ENCODE measurements at places on chromosomes 16 and 17. TPM values are rescaled to one million over a fixed set of nuclear protein-coding genes. Genes with fewer than 3 reads are reported as not detected.

DNA sequence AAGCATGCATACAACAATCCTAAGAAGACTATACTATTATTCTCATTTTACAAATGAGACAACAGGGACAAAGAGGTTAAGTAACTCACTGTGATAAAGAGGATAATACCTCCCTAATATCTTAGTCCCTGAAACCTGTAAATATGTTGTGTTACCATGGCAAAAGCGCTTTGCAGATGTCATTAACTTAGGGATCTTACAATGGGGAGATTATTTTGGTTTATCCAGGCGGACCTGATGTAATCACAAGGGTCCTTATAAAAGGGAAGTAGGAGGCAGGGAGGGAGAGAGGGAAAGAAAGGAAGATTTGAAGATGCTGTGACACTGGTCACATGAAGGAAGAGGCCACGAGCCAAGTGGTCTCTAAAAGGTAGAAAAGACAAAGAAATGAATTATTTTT is 164.7 kb downstream of the CNTNAP4 start:
- no peak for DNase-seq

- DNase-seq = no peak
These were observed 25.8 kb upstream of the KLHDC4 start for GRCh38 chr16:87791295-87792204.

DNA sequence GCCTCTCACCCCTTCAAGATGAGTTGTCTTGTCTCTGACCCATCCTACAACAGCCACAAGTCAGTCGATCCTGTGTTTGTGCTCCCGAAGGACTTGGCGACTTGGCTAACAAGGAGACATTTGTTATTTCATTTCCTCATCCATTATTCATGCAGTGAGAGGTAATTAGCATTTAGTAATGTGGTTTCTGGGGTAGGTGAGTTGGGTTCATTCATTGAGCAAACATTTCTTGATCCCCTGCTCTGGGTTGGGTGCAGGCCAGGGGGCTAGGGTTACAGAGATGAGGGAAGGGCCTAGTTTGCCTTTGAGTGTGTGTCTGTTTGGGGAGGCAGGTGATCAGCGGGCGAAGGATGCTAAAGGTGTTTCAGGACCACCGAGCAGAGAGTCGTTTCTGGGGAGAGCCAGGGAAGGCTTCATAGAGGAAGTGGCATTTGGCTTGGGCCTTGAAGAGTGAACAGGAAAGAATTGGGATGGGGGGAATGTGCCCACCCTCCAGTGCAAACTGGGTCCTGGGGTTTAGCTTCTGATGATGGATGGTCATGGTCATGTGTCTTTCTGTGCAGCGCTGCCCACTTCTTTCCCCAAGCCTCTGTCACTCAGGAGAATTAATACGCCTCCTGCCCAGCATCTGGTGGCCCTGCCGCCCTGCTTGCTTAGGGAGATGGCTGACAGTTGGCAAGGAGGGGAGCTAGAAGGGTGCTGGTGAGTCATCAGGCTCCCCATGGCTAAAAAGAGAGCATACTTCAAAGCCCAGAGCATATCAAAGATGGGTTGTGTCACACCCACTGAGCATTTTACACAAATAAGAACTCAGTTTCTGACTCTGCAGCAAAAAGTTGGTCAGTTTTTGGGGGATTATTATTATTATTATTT is 38.5 kb downstream of the MSI2 start:
- DNase-seq = peak; percentile 54

DNA sequence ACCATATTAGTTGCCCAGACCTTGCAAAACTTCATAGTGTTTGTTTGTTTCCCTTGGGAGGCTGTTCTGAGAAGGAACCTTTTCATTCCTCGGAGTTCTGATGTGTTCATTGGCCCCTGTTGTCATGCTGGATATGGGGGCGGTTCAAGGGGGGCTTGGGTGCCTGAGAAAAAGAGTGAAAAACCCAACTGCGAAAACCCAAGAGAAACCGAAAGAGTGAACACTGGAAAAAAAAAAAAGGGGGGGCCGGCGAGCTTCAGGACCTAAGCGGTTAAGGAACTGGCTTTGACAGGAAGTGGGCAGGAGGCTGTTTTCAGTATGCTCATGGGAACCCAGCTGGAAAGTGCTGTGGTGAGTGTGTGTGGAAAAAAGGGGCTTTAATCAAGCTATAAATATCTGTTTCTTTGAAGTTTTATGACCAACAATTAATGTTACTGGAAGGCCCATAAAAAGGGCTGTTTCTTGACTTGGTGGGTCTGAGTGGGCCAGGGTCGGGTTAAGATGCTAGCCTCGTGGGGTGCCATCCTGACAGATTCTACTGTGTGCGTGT is 510.7 kb downstream of the MAF start:
- peak; percentile 16 for DNase-seq

- no peak for DNase-seq
These were observed 764.9 kb downstream of the KCNJ2 start for GRCh38 chr17:70934231-70934630.

- no peak for DNase-seq
These were observed 47.2 kb downstream of the OTOA start for GRCh38 chr16:21710938-21711337.

- no peak for DNase-seq
These were observed 6.0 kb upstream of the CCL4L2 start for GRCh38 chr17:36204724-36205500.

DNA sequence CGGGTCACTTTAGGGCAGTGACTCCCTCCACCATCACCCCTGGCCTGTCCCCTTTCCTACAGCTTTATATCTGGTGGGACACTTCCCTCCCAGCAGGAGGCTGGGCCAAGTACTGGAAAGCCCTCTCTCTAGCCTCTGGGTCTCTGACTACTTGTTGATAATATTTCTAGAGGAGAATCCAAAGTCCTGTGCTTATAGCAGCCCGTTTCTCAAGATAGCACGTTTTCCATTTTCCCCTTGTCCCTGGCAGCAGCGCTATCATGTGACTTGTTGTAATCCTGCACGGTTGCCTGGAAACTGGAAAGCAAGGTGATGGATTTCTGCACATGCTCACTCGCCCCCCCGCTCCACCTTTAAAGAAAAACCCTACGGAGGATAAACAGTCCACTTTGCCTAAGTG is 3.3 kb upstream of the AXIN2 start:
- no peak for DNase-seq

DNA sequence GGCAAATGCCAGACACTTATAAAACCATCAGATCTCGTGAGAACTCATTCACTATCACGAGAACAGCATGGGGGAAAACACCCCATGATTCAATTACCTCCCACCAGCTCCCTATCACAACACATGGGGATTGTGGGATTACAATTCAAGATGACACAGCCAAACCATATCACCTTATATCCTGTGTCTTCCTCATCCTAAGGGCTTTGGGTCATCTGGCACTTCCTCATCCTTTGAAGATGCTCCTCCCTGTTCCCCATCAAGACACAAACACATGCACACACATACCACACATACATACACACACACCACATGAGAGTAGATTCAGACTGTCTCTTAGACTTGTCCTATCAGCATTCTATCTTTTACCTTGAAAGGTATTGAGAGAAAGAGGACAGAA is 2.8 kb upstream of the PMFBP1 start:
- DNase-seq = no peak

DNA sequence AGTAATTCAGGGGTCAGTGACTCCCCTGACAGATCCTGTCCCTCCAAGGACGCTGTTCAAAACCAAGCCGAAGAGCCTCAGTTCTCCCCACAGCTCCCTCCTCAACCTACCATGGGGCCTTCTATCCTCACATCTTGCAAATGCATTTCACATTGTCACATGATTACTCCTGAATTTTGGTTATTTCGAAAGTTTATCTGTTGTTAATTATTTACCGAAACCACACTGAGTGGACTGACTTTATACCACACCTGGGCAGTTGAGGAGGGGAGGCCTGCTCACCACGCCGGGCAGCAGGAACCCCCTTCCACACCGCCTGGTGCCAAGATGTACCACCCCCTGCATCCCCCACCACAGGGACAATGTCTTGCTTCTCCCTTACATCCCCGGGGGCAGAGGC is 4.7 kb downstream of the TIMP2 start:
- no peak for DNase-seq

DNA sequence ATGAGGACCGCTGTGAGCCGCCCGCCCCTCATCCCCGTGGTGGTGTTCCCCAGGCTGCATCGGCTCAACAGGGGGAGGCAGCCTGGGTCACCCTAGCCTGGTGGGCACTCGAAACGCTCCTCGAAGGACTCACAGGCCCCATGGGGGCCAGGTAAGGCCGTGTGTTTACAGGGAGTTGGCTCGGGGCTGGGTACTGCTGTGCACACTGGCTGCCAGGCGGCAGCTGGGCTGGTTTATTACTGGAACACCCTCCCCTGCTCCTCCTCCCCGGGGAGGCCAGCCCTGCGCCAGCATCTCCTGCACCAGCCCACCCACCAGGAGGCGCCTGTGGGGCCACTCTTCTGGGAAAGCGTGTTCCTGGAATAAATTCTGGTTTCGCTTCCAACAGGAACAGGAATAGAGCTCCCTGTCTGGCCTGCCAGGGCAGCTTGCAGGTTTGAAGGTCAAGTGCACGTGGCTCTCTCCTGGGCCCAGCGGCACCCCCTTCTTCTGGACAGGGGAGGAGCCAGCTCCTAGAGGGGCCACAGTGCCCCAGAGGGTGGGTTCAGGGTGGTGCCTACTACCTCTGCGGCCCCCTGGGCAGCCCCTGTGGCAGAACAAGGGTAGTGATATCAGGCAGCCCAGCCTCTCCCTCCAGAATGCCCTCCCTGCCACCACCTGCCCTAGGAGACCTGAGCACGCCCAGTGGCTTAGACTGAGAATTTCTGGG is 11.3 kb downstream of the MCRIP1 start:
- no peak for DNase-seq

GRCh38 chr17:68771867-68772515 is 170.8 kb upstream of the FAM20A start:
- DNase-seq = no peak

- no peak for DNase-seq
These were observed 818.2 kb downstream of the KCNJ18 start for GRCh38 chr17:22510504-22510903.

- no peak for DNase-seq
These were observed 28.6 kb upstream of the XYLT1 start for GRCh38 chr16:17499223-17499902.

DNA sequence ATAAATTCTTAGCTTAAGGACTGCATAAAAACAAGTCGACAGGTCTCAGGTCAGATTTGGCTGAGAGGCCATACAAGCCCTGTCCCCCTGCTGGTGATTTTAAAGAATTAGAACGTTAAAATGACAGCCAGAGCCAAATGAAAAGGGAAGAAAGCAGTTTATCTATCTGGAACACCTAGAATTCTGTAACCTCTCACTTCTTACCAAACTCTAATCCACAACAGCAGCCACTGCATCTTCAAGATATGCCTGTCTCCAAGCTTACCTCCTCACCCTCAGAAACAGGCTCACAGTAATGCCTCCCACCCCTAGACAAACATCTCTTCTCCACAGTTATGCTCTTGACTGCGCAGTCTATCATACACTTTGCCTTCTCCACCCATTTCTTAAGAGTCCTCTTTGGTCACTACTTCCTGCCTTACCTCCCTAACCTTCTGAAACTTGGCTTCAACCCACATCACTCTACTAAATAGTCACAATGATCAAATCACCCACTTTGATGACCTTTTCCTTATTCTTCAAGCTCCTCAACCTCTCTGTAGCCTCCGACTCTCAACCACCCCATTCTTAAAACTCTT is 14.2 kb downstream of the ANKFY1 start:
- DNase-seq = no peak

DNA sequence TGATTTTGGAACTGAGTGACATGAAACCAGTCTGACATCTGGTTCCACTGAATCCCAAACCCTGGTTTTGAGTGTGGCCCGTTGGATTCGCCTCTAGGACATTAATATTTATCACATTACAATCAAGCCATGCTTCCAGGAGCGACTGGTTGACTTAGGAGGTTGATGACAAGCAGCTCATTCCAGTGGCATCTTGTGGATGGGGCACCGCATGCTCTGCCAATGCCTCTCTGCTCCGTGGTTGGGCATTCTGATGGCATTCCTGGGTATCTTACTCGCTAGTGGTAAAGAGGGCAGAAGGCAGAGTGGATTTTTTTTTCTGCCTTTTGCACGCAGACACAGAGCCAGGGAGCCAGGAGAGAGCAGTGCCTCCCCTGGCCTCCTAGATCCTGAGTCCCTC is 31.4 kb downstream of the CACNG4 start:
- no peak for DNase-seq

DNA sequence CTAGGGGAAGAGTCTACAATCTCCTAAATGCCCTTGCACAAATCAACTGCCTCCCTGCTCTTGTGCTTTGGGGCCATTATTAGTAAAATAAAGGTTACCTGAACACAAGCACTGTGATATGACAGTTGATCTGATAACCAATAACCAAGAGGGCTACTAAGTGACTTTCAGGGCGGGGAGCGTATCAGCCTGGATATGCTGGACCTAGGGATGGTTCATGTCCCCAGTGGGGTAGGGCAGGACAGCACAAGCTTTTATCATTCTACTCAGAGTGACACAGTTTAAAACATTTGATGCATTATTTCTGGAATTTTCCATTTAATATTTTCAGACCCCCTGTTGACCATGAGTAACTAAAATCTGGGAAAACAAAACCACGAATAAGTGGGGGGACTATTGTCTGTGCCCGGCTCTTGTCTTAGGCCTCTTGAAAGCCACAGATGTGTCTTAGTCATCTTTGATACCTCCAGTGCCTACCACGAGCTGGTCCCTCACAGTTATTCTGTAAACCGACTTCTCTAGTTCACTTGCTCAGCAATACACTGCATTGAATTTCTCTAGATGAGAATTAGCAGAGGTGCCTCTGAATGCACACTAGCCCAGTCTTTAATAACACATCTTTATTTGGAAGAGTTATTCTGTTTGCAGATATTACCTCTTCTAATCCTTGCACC is 94.6 kb upstream of the DHX40 start:
- no peak for DNase-seq

DNA sequence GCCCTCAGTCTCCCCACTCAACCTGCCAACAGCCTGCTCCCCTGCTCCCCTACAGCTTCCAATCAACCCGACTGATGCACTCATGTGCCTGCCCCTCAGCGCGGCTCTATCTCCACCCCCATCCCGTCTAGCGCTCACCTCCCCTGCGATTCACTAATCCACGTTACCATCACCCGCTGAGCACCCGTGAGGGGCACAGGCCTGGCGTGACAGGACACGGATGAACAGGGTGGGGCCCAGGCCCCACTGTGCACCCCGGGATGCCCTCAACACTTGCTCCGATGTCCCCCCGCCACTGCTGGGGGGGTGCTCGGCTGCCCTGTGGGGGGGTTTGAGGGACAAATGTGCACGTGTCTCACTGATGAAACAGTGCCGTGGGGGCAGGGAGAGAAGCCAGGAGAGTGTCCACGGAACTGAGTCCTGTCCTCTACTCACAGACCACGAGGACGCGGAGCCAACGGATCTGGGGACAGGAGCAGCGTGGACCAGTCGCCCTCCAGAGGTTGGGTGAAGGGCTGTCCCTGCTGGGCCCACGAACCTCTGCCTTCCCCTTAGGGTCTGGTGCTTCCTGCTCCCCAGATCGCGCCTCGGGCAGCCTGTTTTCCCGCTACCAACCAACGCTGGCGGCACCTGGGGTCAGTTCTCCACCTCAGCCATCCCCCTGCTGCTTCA is 66.7 kb downstream of the RPH3AL start:
- DNase-seq = no peak

Gene TOB1
- total RNA-seq = 279 TPM

Gene ZNF286A
- 36.3 TPM for total RNA-seq

Gene USP22
- 136 TPM for total RNA-seq

Gene KRT32
- not detected for total RNA-seq

Gene TBC1D3I
- total RNA-seq = 0.55 TPM

Gene CETP
- total RNA-seq = 0.19 TPM

Gene KRT31
- not detected for total RNA-seq

All from T-cell (primary cell).